Right lobe of liver (tissue), 6 donors: ENCODE measurements at places on chromosomes 6 and 20. TPM values are rescaled to one million over a fixed set of nuclear protein-coding genes. Genes with fewer than 3 reads are reported as not detected.
A peak's percentile ranks its signal among the peaks of the same experiment; 100 is the strongest.

- H3K27ac ChIP-seq: no peak overlapping the region
- H3K27me3 ChIP-seq: no peaks in the 10 kb centered on the region
- no peaks in the 10 kb centered on the region for H3K36me3 ChIP-seq
These were observed 163.2 kb upstream of the ZNF337 start for GRCh38 chr20:25859649-25860530.

DNA sequence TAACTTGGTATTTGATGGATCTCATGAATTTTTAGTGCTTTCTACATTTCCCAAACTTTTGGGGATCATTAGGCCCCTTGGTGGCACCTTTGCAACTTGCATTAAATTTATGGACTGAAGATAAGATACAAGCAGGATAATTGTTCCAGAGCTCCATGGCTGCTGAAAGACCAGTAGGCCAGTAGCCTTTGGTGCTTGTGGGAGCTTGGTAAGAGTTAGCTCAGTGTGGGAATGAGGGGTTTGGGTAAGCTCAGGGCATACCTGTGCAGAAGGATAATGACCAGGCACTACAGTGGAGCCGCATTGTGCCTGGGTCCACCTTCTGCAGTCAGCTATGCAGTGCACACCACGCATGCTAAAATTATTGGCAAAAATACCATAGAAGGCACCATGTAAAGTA is 240.5 kb upstream of the SUPT3H start:
- no peak overlapping the region for H3K27ac ChIP-seq
- DNase-seq: no peak
- H3K4me3 ChIP-seq: no peak overlapping the region
- H3K4me1 ChIP-seq: no peaks in the 10 kb centered on the region

- H3K36me3 ChIP-seq: no peaks in the 10 kb centered on the region
- H3K27ac ChIP-seq: peak overlapping the region; percentile 0
These were observed 120.4 kb downstream of the RNGTT start for GRCh38 chr6:88843040-88843439.

- no peak overlapping the region for H3K4me3 ChIP-seq
- no peak overlapping the region for H3K27ac ChIP-seq
- no peaks in the 10 kb centered on the region for H3K27me3 ChIP-seq
- H3K36me3 ChIP-seq: no peaks in the 10 kb centered on the region
- H3K4me1 ChIP-seq: no peaks in the 10 kb centered on the region
These were observed 111.5 kb upstream of the RPS6KA2 start for GRCh38 chr6:166738386-166739116.

DNA sequence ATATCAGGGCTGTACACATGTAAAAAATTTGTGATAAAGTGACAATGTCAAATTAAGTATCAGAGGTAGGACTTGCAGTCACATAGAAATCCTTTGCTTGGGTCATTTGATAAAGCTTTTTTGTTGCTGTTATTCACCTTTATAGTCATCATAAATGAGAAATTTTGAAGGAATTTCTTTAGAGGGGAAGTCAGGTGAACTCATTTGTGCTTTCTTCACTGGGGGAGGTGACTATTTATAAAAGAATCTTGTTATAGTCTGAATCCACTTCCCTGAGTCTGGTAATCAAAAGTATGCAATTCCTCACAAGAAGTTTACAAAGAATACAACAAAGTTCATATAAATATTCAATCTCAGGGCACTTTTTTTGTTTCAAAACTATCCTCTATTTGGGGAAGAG is 47.7 kb downstream of the FRK start:
- H3K27ac ChIP-seq: peak overlapping the region; percentile 52
- no peaks in the 10 kb centered on the region for H3K36me3 ChIP-seq
- no peaks in the 10 kb centered on the region for H3K27me3 ChIP-seq
- no peak overlapping the region for H3K4me3 ChIP-seq
- DNase-seq: no peak
- H3K4me1 ChIP-seq: peaks cover 52% of the 10 kb centered on the region

DNA sequence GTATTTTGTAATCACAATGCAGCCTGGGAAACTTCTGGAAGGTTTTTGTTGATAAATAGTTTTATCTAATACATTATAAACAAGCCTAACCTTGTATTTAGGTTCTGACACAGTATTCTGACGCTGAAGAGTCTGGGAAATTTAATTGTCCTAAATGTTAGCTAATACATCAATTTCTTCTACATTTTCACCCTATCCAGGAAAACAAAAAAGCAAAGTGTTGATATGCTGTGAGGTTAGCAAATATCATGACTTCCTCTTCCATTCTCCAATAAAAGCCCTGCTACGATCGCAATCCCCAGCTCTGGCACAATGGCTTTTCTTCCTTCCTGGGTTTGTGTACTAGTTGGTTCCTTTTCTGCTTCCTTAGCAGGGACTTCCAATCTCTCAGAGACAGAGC is at the start of gene C6orf58:
Gene C6orf58, plus strand, starts transcription at position 301 of the 400 bp plus-strand sequence. Its CDS starts 12 bp downstream, at position 313.
- H3K36me3 ChIP-seq: no peaks in the 10 kb centered on the region
- H3K27me3 ChIP-seq: no peaks in the 10 kb centered on the region
- no peaks in the 10 kb centered on the region for H3K4me1 ChIP-seq

DNA sequence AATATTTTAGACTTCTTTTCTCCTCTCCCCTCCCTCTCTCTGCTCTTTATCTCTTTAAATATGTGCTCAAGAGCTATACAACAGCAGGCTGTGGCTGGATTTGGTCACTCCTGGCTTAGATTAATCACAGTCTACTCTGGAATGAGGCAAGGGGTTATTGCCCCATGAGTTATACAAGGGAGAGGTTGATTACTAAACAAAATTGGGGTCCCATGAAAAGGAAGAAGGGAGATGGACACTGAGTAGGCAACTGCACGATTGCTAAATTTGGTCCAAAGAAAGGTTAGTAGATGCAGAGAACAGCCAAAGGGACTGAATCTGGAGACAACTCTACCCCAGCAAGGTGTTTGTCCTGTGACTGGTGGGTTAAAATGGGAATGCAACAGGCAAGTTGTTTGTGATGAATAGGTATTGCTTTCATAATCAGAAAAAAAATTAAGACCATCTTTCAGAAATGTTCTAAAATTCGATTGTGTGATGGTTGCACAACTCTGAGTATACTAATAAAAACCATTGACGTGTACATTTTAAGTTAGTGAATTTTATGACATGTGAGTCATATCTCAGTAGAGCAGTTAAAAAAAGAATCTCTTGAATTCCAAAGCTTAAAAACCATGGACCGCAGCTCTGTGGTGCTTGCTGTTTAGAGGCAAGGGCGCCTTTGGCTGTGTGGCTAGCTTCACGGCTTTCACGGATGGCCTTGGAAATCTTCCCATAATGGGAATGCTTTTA is 57.1 kb downstream of the KIZ start:
- no peak overlapping the region for H3K27ac ChIP-seq
- H3K27me3 ChIP-seq: no peaks in the 10 kb centered on the region
- no peak overlapping the region for H3K4me3 ChIP-seq
- H3K36me3 ChIP-seq: no peaks in the 10 kb centered on the region
- no peak for DNase-seq

DNA sequence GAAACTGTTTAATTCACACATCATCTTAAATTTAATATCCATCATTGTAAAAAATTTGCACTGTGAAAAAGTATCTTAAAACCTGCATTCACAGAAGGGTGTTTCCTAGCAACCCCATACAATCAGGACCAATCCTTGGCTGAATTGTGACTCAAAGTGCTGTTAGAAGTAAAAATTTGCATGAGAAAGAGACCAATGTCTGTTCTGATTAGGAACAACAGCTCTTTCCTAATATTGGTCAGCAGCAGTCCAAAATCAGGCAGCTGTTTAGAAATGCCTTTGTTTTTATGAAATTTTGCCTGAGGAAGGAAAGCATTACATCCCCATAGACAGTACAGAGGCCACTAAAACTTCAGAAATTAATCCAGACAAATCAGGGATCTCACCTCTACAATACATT is 987.0 kb downstream of the HACE1 start:
- no peaks in the 10 kb centered on the region for H3K27me3 ChIP-seq
- H3K27ac ChIP-seq: no peak overlapping the region
- DNase-seq: no peak
- no peak overlapping the region for H3K4me3 ChIP-seq
- H3K36me3 ChIP-seq: no peaks in the 10 kb centered on the region

DNA sequence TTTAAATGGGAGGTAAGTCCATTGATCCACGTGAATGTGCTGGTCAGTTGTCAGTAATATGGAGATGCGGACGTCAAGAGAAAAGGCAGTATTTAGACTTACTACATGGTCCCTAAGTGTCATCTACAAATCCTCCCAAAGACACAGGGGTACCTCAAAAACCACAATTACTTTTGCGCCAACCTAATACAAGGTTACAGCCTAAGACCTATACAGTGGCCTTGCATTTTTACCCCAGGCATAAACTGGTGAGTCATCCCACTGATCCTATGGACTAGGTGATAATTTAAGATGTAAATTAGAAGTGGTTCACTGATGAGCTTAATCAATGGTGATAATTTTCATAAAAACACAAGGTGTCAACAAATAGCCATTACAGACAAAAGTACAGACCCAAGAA is 141.0 kb downstream of the NFATC2 start:
- no peak overlapping the region for H3K27ac ChIP-seq
- H3K4me3 ChIP-seq: no peak overlapping the region
- no peak for DNase-seq
- no peaks in the 10 kb centered on the region for H3K27me3 ChIP-seq
- peaks cover 25% of the 10 kb centered on the region for H3K4me1 ChIP-seq
- H3K36me3 ChIP-seq: no peaks in the 10 kb centered on the region

DNA sequence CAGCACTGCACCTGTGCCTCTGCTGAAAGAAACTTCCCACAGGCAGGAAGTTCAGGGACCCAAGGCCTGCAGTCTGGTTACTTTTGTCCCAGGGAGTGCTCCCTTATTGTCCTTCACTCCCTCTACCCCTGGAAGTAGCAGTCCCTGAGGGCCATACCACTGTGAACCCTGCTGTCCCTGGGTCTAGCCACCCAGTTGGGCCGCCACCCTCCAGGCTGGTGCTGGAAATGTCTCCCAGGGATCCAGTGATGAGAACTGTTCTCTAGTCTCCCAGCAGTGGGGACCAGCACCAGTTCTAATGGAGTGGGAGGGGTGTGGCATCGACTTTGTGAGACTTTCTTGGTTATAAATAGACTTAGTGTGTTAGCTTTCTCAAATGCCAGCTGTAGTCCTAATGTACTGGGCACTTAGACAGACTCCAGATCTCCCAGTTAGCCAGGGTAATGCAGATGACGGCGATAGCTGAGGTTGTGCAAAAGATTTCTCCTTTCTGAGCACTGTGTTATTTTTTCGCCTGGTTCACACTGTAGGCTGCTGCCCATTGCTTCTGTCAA is 462.5 kb downstream of the CDH26 start:
- no peaks in the 10 kb centered on the region for H3K27me3 ChIP-seq
- H3K27ac ChIP-seq: no peak overlapping the region
- H3K4me3 ChIP-seq: no peak overlapping the region
- H3K36me3 ChIP-seq: no peaks in the 10 kb centered on the region
- no peaks in the 10 kb centered on the region for H3K4me1 ChIP-seq

DNA sequence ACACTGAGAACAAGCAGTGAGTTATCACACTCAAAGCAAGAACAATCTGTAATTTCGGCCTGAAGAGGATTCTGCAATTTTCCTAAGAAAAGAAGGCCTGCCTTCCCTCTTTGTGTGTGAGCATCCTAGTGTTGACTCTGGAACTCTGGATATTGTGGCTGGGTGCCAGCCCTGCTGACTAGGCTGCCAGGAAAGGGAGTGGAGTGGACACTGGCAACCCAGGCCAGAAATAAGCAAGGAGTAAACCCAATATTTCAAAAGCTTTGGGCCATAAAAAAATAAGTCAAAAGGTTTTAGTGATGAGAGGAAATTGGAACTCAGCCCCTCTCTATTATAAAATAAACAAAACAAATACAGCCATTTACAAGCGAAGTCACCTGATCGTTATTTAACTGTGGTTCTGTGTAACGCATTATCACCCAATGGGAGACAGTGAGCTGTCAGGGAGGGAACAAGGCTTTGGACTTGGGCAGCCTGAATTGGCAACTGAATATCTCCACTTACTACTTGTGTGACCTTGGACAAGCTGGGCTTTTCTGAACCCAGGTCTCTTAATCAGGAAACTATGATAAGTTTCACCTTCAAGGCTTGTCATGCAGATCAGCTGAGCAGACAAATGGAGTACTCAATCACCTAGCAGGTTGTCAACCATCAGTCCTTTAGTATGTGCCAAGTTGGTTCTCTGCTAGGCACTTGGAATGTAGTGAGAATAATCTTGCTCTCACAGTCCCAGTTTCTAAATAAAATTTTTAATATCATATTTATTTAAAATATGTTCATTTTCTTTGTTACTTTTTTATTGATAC is 196.2 kb downstream of the PAX1 start:
- no peaks in the 10 kb centered on the region for H3K36me3 ChIP-seq
- H3K4me1 ChIP-seq: no peaks in the 10 kb centered on the region
- DNase-seq: peak; percentile 46
- H3K27me3 ChIP-seq: no peaks in the 10 kb centered on the region
- H3K27ac ChIP-seq: no peak overlapping the region
- H3K4me3 ChIP-seq: no peak overlapping the region

GRCh38 chr6:42530751-42531150 is 33.1 kb upstream of the UBR2 start:
- H3K36me3 ChIP-seq: no peaks in the 10 kb centered on the region
- no peaks in the 10 kb centered on the region for H3K4me1 ChIP-seq

DNA sequence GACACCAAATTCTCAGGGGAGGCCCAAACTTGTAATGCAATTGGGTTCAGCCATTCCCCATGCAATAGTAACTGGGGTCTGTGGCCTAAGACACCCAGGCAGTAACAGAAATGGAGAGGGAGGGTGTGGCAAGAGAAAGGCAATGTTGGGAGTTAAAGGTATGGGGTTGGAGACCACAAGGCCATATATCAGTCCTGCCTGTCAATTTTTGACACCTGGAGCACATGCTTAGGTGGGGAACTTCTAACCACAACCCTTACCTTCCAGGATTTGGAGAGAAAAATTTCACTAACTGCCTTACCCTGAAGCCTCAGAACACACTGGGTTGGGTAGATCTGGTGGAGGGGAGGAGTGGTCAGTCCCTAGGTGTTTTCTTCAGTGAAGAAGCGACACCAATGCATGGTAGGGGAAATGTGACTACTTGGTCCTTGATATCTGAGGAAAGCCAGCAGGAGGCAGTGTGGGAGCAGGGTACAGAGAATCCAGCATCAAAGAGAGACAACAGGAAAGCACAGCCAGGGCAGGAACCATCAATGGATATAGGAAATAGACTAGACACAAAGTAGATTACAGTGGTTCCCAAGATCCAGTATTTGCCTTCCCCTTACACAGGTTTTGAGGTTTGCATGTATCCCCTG is 6.8 kb upstream of the USP49 start:
- H3K27me3 ChIP-seq: no peaks in the 10 kb centered on the region
- H3K4me1 ChIP-seq: no peaks in the 10 kb centered on the region
- H3K36me3 ChIP-seq: peaks cover 7% of the 10 kb centered on the region
- no peak overlapping the region for H3K27ac ChIP-seq
- H3K4me3 ChIP-seq: no peak overlapping the region

Gene RAD21L1
- not detected for total RNA-seq

Gene EDN1
- total RNA-seq: 0.37 TPM

Gene HSPA1L
- 0.37 TPM for total RNA-seq

Gene PBOV1
- not detected for total RNA-seq
